B cell (primary cell): ENCODE measurements at places on chromosomes 4 and X. TPM values are rescaled to one million over a fixed set of nuclear protein-coding genes. Genes with fewer than 3 reads are reported as not detected.

DNA sequence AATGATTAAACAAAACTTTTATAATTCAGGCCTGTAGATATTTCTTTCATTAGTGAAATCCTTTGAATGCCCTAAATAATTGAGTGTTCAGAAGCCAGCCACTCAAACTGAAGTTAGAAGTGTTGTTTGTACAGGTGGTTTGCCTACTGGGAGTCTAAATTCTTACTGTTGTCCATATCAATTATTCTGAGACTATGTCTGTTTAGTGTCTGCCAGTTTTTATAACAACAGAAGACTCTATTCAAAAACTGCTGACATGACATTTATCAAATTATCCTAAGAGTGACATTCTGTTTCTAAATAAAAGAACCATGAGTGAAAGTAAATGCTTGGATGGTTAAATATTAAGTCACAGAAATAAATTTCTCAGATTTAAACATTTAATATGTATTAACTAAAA is 375.1 kb downstream of the FAT4 start:
- no peak for DNase-seq

GRCh38 chr4:123449780-123450179 is 53.2 kb downstream of the SPRY1 start:
- peak; percentile 78 for DNase-seq

The SMR3B gene
- not detected in 2 replicates for total RNA-seq

The EDA gene
- total RNA-seq: 0.24 and 1.2 TPM in 2 replicates

DNA sequence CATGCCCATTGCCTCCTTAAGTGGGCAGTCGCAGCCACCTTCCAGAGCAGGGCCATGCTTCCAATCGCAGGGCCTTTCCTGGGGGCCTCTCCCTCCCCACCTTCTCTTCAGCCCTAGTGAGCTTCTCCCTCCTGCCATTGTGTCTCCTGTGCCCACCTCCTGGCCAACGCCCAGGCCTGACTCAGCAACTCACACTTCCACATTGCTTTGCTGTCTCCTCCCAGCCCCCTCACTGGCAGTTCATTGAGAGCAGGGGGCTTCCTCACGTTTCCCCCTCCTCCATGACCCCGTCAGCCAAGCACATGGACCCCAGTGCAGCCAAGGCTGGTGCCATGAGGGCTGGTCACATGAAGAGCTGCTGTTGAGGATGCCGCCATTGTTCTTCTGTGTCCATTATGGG is 25.9 kb downstream of the HTRA3 start:
- no peak for DNase-seq

GRCh38 chr4:13920901-13921300 is 293.4 kb upstream of the BOD1L1 start:
- DNase-seq: no peak

- DNase-seq: peak; percentile 3
Observed at GRCh38 chr4:121070696-121071639, 1.4 kb downstream of the NDNF start.

GRCh38 chr4:156949373-156949814 is 22.2 kb downstream of the PDGFC start:
- no peak for DNase-seq

The SGCB gene
- total RNA-seq: 9.7 and 12.8 TPM in 2 replicates

DNA sequence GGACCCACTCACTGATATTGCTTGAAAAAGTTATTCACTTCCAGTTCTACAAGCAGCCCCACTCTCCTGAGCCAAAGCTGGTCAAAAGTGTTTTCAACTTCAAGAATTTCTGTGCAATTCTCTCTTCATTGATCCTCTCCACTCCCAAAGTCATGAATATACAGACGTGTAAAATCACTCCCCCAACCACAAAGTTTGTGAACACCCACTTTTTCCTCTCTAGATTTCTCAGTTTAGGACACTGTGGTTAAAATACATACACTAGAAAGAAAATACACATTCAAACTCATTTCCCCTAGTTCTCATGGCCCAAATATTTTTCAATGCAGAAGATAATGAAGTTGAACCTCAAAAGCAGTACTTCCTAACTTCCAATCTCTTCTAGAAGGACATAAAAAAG is 116.3 kb downstream of the MSN start:
- no peak for DNase-seq

The ZNF630 gene
- not detected in 2 replicates for total RNA-seq

DNA sequence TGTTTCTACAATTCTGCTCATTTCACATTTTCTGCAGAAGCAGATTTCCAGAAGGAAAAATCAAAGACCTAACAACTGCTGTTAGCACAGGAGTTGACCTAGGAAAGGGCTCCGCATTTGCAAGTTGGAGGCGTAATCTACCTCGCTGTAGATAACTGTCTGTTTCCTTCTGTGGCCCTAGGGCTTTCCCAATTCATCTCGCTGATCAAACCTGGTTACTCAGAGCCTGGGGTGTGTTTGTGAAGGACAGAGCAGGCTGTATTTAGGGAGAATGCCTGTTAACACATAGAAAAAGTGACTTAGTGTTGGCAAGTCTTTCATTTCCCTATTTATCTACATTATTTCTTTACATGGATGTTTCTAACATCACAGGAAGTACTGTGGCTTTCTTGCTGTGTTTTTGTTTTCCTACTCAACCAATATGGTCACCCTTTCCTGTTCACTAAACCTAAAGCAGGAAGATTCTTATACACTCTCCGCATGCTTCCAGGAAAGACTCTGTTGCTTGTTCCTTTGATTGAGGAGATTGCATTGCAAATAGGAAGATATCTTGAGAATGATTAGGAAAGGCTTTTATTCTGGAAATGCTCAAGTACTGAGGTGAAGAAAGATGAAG is 40.5 kb downstream of the AGA start:
- no peak for DNase-seq

The TMEM31 gene
- total RNA-seq: 0.44 TPM in 1 of 2 replicates, not detected in the other

The ARHGAP6 gene
- total RNA-seq: 2.1 and 2.6 TPM in 2 replicates

The HSFX3 gene
- not detected in 2 replicates for total RNA-seq

DNA sequence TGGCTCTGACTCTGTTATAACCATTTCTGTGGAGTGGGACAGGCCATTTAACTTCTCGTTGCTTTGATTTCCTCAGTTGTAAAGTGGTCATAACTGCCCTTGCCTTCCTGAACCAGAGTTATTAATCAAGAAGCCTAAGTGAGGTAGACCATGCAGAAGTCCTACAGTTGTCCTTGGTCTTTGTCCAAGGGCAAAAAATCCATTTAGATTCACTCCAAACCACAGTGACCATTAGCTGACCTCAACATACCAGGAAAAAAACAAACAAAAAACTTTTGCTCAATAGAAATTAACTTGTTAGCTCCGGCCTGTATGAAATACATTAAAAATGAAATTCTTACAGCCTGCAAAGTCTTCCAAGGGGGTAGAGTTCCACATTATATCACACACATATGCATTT is 52.7 kb downstream of the TBC1D9 start:
- no peak for DNase-seq

DNA sequence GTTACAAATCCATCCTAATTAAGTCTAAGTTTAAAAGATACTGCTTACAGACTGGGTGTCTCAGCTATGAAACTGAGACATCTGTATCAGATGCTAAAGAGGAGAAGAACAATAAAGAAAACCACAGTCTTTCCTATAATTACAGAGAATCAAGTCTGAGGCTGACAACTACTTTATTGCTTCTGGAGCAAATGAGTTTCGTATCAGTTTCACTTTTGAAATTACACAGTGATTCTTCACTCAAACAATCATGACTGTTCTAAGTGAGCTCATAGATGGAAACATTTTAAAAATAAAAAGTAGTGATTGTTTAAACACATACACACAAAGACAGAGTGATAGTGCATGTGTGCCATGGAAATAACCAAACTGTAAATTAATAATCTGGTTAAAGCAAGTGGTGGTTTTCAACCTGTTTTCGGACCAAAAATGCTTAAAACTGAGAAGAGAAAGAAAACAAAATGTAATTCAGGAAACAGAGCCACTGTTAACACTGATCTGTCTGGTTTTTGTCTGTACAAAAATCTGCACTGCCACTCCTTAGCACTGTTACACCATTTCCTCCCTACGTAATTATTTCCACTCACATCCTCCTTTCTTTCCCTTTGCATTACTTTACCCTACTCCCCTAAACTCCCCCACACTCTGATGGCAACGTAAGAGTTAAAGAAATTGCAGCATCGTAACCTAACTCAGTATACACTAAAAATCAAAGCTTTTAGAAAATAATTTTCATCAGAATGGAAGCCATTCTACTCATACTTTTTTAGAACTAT is 12.5 kb downstream of the RFC1 start:
- DNase-seq: peak; percentile 67

DNA sequence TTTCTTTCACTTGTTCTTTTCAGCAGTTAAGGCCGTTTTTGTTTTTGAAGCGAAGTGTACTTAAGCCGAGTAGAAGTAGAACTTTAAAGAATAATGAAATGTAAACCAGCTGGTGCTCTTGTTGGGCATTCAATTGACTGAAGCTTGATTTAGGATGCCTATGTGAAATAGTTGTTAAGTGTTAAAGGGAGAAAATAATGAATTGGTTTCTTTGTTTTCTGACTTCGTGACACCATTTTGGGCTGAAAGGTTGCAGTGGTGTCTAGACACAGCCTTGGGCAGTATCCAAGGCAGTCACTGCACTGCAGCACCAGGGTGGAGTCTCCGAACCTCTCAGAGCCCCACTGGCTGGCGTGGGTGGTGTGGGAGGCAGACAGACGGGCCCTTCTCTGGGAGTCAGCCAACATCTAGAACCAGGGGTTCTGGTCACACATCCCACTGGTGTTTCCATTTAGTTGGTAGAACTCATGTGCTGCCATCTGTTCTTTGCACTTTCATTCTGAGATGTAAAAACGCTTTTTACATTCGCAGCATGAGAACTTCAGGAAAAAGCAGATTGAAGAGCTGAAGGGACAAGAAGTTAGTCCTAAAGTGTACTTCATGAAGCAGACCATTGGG is 3.5 kb downstream of the UCHL1 start:
- no peak for DNase-seq

DNA sequence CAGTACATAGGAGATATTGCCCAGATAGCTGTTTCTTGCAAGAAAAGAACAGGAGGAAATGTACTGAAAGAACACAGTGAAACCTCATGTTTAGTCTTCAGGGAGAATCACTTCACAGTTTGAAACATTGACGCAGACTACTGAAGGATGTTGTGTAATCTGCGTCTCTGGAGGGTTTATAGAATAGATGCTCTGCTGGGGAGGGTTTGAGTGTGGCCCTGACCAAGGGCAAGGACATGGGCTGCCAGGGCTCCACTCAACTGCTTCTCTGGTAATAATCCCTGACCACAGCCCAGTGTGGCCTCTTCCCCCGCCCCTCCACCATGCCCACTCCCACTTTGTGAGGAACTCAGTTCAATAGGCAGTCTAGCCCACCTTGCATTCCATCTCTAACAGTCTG is 15.8 kb upstream of the ACE2 start:
- no peak for DNase-seq

GRCh38 chr4:6647169-6647568 is 6.7 kb downstream of the MRFAP1 start:
- no peak for DNase-seq

The BBS12 gene
- 2.9 and 3.4 TPM in 2 replicates for total RNA-seq

DNA sequence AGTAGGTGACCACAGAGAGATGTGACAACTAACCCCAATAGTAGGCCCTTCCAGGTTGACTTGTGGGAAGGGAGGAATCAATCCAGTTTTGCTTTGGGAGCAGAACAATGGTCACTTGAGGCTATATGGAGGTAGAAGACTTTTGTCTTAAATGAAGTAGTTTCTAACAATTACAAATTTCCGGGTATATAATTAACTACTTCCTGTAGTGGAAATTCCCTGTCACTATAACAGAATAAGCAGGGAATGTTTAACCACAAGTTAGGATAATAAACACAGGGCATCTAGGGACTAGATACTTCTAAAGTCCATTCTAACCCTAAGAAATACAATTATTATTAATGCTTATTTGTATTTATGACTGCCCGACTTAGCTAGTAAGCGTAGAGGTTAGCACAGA is 99.0 kb upstream of the TRPC3 start:
- no peak for DNase-seq

DNA sequence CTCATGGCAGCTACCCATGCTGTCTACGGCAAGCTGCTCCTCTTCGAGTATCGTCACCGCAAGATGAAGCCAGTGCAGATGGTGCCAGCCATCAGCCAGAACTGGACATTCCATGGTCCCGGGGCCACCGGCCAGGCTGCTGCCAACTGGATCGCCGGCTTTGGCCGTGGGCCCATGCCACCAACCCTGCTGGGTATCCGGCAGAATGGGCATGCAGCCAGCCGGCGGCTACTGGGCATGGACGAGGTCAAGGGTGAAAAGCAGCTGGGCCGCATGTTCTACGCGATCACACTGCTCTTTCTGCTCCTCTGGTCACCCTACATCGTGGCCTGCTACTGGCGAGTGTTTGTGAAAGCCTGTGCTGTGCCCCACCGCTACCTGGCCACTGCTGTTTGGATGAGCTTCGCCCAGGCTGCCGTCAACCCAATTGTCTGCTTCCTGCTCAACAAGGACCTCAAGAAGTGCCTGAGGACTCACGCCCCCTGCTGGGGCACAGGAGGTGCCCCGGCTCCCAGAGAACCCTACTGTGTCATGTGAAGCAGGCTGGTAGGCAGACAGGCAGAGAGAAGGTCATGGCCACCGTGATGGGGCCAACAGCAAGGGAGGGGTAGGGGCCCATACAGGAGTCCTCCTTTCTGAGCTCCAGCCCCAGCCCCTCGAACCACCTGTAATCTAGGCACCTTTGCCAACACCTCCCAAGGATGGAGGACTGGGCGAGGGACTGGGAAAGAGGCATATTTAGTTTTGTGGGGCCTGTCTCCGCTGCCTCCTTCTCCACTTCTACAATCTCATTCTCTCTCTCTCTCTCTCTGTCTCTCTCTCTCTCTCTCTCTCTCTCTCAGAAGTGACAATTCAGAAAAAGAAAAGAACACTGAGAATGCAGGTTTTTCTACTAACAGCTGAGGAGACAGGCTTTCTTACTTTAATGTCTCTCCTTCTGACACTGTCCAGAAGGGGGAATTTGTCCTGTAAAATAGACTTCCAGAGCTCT is 4.7 kb upstream of the TSPYL2 start:
- no peak for DNase-seq

DNA sequence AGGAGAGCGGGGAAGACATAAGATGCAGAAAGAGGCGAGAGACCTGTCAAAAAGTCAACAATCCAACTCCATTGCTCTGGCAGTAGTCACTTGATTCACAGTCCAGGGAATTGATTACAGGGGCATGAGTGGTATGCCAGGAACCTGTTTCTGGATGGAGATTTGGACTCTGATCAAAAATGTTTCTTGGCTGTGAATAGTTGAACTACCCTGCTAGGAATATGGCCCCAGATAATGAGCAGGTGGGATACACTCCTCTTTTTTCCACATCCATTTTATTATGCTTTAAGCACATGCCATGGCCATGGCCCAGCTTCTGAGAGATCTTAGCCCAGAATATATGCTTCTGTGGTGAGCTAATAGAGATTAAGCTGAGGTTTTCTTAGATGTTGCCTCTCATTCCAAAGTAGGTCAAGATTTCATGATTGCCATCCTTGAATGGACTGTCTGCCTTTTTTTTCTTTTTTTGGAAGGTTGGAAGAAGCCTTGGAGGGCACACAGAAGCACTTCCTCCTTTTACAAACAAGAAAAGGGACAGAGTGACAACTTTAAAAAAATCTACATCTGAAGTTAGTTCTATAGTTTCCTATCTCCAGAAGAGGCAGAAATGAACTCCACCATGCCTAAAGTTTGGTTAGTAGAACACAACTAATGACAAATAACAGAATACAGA is 121.9 kb downstream of the KIT start:
- DNase-seq: no peak

The FTHL17 gene
- not detected in 2 replicates for total RNA-seq
